NCI-H1436 treated with DMSO at 0.1 percent for 48 hours (cell line): ENCODE measurements at places on chromosomes 11 and 22.

DNA sequence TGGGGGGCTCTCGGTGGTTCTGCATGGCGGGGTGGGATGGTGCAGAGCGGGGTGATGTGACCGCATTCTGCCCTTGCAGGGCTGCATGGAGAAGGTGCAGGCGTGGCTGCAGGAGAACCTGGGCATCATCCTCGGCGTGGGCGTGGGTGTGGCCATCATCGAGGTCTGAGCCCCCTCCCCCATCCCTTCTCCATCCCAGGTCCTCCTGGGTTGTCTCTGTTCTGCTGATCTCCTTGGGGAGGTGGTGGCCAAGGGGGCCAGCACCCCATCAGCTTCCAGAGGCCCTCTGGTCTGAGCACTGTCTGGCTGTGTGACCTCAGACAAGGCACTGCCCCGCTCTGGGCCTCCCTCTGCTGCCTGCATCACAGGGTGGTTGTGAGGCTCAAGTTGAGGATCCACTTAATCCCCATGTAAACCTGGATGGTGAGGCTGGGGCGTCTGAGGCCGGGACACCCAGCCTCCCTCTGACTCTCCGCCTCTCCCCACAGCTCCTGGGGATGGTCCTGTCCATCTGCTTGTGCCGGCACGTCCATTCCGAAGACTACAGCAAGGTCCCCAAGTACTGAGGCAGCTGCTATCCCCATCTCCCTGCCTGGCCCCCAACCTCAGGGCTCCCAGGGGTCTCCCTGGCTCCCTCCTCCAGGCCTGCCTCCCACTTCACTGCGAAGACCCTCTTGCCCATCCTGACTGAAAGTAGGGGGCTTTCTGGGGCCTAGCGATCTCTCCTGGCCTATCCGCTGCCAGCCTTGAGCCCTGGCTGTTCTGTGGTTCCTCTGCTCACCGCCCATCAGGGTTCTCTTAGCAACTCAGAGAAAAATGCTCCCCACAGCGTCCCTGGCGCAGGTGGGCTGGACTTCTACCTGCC, 53.3 kb downstream of the CD82 start:
- DNase-seq: no peak

DNA sequence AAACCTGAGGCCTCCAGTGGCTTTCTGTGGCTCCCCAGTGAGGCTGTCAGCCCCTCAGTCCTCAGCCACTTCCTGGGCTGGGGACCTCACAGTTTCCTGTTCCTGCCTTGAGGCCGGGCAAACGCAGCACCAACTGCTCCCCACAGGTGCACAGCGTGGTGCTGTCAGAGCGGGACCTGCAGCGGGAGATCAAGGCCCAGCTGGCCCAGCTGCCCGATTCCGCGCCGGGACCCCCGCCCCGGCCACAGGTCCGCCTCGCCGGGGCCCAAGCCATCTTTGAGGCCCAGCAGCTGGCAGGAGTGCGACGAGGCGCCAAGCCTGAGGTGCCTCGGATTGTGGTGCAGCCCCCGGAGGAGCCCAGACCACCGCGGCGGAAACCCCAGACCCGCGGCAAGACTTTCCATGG, 5.4 kb downstream of the TBC1D10C start:
- DNase-seq: no peak

DNA sequence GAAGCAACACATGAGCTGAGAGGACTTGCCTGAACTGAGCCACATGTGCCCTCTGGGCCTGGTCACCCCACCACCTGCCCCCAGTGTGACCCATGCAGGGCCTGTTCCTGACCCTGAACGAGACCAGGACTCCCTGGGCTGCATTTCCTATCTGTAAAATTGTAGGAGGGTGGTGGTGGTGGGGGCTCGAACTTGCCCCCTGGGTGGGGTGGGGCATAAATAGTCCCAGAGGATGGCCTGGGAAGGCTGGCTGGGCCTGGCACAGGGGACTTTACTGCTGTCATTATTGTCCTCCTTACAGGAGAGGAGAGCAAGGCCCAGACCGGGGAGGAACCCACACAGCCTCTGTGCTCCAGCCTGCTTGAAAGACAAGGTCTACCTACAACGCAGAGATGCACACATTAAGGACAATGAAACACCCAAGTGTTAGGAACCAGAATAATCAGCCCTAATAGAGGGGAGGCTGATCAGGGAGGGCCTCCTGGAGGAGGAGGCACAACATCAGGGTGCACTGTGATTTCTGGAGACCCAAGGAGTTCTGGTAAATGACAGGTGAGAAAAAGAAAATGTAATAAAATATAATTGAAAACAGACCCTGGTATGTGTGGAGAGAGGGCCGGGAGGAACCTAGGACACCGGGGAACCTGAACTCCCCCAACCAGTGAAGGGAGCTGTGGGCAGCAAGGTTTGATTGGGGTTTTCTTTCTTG, 2.8 kb upstream of the AIFM3 start:
- DNase-seq: no peak

DNA sequence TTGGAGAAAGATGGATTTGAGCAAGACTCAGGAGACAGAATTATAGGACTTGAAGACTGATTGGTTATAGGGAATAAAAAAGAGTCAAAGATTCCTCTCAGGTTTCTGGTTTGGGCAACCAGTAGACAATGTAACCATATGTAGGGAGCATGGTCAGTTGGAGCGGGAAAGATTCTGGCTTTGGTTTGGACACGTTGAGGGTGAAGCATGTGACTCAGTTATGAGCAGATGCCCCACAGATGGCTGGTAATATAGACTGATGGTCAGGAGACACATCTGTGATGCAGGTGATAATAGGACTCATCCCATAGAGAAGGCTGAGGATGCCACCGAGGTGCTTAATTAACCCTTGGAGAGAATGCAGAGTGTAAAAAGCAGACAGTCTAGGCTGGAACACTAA, 132.1 kb downstream of the CD44 start:
- DNase-seq: no peak

DNA sequence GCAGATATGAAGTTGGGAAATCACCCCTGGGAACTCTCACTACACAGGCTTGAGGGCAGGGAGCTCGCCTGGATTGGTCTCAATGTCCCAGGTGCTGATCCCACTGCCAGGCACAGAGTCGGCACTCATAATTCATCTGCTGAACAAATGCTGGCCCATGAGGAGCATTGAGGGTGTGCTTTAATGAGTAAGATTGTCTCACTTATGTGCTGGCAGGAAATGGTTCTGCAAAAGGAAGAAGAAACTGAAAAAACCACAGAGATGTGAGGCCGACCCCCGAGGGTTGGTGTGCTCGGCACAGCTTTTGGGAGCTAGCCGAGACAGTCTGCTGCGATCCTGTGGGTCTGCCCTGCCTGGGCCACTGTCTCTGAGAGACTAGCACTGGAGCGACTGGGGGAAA, 9.4 kb downstream of the PLAAT2 start:
- no peak for DNase-seq

GRCh38 chr11:95565724-95566141, 223.8 kb downstream of the FAM76B start:
- DNase-seq: no peak

DNA sequence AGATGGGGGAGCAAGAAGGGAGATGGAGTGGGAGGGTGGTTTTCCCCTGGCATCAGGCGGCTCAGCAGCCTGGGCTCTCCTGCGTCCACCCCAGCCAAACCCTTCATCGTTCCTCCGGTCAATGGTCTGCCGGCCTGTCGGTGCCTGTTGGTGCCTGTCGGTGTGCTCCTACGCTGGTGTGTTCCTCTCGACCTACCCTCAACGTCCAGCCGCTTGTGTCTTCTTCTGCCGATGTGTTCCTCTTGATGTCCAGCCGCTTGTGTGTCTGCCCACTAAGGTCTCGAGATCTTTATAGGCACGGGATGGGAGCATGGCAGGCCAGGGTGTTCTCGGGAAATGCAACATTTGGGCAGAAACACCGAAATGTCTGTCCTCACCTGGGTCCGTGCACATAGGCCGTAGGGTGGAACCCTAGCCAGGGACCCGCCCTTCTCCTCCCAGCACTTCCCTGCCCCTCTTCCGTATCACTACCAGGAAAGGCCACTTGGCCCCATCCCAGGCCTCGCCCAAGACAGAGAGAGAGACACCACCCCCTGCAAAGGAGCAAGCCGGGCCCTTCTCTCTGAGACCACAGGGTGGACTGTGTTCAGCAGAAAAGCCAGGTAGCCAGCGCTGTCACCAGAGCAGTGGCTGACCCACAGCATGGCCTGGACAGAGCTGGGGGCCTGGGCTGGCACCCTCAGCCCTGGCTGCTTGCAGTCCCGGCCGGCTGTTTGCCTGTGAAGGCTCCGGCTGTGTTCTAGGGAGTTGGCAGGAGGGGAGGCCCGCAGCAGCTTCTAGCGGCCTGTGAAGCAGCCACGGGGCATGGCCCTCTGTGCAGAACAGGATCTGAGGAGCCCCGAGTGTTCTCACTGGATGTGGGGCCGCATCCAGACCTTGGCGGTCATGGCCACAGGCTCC, 61.6 kb upstream of the KCNQ1OT1 start:
- DNase-seq: no peak

DNA sequence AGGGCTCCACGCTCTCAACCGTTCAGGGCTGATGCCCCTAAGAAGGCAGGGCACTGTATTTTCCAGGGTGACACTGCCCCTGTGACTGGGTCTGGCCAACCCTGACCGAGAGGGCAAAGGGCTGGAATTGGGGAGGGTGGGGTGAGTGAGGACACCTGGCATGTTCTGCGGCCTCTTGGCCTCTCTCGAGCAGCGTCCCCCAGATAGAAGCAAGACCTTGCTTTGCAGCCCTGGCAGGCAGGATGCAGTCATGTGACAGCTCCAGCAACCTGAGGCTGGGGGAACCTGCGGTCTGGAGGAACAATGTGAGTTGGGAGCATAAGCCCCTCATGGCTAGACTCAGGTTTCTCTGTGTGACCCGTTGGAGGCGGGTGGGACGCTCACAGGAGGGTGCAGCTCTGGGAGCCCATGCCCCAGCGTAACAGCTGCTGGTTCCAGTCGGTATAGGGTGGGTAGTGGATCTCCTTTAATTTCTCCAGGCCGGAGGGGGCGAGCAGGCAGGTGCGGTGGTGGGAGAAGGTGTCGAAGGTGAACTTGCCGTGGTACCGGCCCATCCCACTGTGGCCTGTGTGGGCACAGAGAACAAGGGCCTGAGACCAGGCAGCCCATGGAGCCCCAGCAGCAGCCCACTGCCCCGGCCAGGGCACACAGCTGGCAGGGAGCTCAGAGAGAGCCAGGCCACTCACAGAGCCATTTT, 11.4 kb downstream of the ALDH3B2 start:
- DNase-seq: no peak

- no peak for DNase-seq
Measured at GRCh38 chr11:9754010-9754471, 90.2 kb downstream of the SWAP70 start.

DNA sequence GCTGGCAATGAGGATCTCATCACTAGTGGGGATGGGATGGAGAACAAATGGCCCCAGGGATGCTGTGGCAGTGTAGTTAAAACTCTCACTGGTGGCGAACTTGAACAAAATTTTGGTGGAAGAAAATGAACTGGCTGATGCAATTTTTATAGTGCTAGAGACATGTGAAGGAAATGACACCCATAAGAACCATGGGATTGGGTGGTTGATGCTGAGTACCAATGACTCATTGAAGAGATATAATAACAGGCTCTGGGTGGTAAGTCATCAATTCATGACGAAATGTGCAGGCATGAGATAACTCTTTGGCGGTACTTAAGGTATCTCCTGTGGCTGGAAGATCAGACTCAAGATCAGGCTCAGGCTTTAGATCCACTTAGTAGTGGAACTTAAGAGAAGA, 172.9 kb upstream of the DDI1 start:
- no peak for DNase-seq
